Stimulated activated naive CD4-positive, alpha-beta T cell treated with Interleukin-2 at 50 U/mL for 16 hours (primary cell): ENCODE measurements at places on chromosomes 6 and 20.

- no peak for DNase-seq
These were observed 329.6 kb downstream of the GJA1 start for GRCh38 chr6:121765060-121765459.

GRCh38 chr6:129500958-129501739 lies 208.8 kb downstream of the ARHGAP18 start:
- no peak for DNase-seq

- DNase-seq, result no peak
These were observed 80.2 kb downstream of the SYNJ2 start for GRCh38 chr6:158061709-158062461.

DNA sequence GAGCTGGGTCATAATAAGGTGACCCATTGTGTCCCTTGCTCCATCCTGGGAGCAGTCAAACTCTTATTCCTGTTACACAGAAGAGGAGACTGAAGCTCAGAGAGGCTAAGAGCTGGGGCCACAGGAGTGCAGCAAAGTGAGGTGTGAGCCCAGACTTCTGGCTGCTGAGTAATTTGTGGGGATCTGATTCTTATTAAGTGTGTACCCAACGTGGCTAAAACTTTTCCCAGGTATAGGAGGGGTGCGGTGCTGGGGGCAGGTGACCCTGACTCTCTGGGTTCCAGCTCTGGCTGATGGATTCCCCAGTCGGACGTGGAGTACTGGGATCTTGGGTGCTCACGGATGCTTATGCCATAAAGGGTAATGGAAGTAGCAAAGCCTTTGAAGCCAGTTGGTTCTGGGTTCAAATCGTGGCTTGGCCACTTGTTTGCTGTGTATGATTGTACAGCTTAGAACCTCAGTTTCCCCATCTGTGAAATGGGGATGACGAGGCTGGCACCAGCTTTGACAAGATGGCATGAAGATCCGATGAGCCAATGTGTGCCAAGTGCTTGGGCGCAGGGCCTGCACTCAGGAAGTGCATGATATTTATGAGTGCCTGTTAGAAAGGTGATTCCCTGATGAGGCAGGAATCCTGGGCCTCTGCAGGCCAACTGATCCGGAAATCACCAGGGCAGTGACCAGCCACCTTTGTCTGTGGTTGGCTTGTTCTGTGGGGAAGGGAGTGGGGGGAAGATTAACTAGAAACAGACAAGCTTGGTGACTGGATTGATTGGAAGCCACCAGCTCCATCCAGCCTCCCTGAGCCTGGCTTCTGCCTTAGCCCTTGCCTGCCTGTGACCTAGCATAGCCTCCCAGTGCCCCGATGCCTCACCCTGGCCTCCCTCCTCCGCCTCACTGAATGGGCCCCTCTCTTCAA lies 6.0 kb downstream of the SRC start:
- no peak for DNase-seq

GRCh38 chr6:163289447-163289846 lies 125.1 kb upstream of the QKI start:
- no peak for DNase-seq

DNA sequence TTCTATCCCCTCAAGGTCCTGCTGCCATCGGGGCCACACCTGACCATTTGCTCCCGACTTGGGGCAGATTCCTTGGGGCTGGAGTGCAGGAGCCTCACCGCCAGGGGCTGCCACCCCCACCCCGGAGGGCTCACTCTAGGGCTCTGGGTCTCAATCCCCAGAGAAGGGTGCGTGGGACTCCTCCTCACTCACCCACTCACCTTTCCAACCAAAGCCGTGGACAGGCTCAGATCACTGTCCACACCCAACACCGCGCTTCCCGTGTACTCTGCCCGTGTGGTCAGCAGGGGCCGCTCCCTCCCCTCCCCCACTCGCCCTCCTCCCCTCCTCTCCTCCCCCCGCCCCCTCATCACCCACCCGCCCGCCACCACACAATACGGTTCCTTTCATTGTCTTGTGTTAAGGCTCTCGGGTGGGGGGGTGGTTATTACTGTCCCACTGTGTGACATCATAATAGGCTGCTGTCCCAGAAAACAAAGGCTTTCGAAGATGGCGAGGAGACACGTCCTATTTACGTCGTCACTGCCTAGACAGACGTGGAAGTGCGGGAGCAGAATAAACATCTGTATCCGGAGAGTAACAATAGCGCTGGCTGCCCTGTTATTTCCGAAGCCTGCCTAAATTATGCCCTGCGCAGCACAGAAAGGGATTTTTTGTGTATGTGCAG lies 85.8 kb downstream of the YTHDF1 start:
- DNase-seq, result no peak

DNA sequence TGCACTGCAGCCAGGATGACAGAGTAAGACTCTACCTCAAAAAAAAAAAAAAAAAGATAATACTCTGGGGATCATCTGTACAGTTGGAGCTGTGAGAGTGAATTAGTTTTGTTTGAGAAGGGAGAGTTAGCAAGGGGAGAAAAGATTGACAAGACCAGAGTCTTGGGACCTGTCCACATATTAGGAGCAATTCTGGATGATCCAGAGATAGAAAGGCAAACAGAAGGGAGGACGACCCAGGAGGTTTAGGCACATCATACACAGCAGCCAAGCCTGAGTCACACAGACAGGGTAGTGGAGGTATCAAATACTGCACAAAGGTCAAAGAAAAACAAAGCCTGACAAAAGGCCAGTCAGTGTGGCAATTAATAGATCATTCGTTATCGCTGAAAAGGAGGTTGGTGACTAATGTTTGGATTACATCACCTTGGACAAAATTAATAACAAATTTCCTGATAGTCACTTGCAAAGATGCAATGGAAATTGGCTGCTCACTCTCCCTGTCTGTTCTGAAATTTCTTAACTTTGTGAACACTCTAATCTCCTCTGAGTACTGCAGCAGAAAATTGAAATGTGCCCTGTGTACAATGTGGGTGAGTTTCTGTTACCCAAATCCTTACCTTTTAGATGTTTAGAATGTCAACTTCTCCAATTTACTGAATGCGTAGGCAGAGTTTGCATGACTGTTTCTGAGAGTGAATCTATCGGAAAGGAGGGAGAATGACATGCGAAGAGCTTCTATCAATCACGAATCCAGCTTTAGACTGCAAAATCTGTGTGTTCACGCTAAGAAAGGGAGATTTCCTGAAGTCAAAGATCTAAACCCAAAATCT lies 105.4 kb downstream of the TSHZ2 start:
- DNase-seq, result peak; percentile 6

DNA sequence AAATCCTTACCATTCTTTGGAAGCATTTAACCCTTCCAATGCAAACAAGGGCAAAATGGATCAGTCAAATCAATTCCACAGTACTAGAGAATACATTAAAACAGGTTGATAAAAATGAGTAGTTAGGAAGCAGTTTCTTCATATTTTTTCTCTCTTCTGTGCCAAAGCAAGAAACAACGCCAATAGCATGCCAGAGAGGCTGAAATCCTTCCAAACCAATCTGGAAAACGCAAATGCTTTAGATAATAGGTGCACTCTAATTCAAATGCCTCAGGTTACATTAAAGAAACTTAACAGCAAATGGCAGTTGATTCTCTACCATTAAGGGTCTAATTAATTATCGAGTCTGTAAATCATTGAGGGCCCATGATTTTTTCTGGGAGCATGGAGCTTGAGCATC lies 755.2 kb downstream of the C6orf118 start:
- DNase-seq, result no peak

- DNase-seq, result no peak
These were observed 52.4 kb upstream of the TINAG start for GRCh38 chr6:54255886-54256285.

DNA sequence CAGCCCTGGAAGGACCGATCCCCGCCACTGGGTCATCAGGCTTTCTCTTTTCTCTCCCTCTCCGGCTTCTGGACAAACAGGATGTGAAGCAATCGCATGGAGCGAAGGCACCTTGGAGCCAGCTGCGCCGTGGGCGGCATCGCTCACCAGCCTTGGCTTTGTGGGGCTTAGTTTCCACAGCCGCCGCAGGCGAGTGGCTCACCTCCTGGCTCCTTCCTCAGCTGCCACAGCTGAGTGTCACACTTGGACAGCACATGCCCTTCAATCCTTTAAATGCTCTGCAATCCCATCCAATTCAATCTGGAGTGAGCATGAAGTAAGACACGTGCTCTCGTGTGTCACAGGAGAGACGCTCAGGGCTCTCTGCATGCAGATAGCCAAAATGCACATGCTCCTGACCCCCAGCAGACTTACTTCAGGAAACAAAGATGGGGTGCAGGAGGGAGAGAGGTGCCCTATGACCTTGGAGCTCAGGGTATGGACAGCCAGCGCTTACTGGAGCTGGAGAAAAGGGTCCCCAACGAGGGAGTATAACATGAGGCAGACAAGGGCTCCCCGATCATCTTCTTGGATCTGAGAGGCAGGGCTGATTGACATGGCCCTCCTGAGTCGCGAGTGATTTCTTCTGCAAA lies 70.9 kb downstream of the BMP7 start:
- no peak for DNase-seq
